ENCODE measurements at places on chromosomes 2 and 18. TPM values are rescaled to one million over a fixed set of nuclear protein-coding genes. Genes with fewer than 3 reads are reported as not detected.

- no peak for DNase-seq
Observed at GRCh38 chr2:58798676-58799208, 557.6 kb upstream of the FANCL start.

DNA sequence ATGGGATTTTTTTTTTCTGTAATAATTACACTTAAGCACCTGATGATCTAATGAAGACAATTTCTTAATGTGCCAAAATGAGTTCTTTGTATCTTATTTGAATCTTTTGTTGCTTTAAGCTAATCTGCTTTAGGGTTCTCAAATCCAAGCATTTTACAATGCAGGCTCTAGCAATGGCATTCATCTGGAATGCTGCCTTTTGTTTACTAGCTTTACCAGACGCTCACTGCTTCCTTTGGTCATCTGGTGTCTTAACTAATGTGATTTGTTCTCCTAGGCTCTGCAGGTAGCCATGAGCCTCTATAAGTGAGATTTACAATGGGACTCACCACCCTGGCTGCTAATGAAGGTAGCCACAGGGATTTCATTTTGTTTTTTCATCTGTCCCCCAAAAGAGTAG is 100.3 kb downstream of the GREB1L start:
- no peak for DNase-seq

SDC1 gene
- polyA plus RNA-seq = not detected

MARCHF7 gene
- 142 TPM for polyA plus RNA-seq

SERPINB7 gene
- polyA plus RNA-seq = not detected
